NCI-H146 (cell line): ENCODE measurements at places on chromosomes 3 and 15.

GRCh38 chr3:186316666-186317260 lies 45.3 kb downstream of the DGKG start:
- no peak for DNase-seq

DNA sequence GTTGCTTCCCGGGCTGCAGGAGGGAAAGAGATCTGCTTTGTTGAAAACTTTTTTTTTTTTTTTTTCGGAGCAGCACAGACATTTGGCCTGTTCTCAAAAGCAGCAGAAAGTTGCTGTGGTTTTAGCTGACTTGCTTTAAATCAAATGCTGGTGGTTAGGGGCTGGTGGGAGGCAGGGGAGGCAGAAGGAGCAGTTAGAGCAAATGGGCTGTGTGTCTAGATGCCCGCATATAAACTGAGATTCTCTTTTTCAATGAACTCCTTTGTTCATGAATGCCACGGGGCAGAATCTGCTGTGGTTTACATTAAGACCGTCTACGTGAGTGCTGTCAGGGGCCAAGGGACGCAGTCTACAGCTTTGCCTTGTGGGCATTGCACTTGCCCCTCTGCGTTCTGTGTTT lies 95.9 kb downstream of the FLNB start:
- no peak for DNase-seq

DNA sequence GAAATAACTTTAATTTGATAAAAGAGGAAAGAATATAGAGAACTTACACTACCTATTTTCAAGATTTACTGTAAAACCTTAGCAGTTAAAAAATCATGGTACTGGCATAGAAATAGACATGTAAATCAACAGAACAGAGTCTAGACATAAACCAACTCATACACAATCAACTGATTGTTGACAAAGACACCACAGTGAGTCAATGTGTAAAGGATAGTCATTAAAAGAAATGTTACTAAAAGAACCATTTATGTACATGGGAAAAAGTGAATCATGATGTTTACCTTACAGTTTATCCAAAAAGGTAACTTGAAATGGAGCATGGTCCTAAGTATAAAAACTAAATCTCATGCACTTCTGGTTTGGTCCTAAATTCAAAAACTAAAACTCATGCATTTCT lies 847.4 kb downstream of the IGSF11 start:
- no peak for DNase-seq

- no peak for DNase-seq
These were observed 51.7 kb downstream of the ZIC4 start for GRCh38 chr3:147354623-147355022.

GRCh38 chr3:182937293-182938051 lies 42.9 kb downstream of the DCUN1D1 start:
- DNase-seq, result peak; percentile 13

DNA sequence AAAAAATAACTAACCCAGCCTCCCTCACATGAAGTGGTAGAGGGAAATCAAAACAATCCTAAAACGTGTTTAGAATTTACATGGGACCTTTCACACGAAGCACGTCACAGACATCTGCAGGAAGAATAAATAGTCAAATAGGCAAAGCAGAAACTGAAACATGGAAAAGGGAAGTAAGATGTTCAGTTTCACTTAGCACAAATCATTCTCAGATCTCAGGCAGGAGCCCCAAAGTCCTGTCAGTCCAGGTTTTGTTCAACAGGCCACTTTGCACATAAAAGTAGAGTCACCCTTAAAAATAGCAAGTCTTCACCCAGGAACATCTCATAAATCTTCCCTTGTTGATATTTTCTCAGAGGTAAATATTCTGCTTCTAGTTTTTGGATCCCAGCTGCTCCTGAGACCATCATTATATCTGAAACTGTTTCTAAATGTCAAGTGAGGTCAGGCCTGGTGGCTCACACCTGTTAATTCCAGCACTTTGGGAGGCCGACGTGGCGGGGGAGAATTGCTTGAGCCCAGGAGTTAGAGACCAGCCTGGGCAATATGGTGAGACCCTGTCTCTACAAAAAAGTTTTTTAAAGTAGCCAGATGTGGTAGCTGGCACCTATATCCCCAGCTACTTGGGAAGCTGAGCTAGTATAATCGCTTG lies 1.9 kb downstream of the RUBCN start:
- no peak for DNase-seq

GRCh38 chr3:123725652-123726400 lies 141.0 kb upstream of the HACD2 start:
- DNase-seq, result no peak

DNA sequence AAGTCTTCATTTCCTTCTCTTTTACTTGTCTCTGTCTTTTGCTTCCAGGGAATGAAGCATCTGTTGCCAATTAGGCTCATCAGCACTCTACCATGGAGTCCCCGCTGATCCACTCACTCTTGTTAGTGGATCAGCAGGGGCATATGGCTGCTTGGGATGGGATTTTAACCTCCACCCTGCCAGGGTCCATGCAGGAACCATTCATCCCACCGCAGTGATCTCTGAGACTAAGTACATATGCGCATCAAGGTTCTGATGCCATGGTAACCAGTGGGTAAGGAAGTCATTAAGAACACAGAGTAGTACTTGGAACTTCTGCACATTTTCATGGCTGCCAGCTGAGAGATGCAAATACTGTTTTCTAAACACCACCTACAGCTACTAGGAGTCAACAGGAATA lies 374.0 kb upstream of the ALCAM start:
- DNase-seq, result no peak

DNA sequence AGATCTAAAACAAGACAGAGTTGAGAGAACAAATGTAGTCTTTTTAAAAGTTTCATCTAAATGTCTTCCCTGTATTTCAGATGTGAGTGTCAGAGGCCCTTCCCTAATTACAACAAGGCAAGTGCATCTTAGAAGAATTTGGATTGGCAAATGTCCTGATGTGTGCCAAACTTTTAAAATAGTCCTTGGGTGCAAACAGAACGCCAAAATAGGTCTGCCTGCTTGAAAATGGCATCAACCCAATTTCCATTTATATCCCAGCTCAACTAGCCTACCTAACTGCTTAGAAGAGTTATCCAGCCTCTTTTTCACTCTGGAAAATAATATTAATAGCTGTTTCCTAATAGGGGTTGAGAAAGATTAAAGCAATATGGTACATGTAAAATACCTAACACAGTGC lies 311.8 kb upstream of the ARRDC4 start:
- no peak for DNase-seq

GRCh38 chr15:48898446-48898845 lies 20.5 kb downstream of the EID1 start:
- no peak for DNase-seq

DNA sequence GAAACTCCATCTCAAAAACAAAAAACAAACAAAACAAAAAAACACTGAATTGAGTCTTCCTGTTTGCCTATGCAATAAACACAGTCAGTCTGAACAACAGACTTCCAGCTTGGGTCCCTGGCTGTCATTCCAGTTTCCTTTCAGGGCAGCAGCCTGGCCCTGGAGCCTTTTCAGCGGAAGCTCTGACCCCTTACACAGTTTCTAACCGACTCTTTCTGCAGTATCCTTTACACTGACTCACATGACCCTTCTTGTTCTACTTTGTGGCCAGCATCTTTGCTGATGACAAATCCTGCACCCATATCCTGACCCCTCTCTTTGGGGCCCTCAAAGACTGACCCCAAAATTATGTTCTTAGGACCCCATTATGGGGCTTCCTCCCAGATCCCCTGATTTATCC lies 38.3 kb upstream of the INO80 start:
- DNase-seq, result no peak

- DNase-seq, result peak; percentile 77
These were observed 8.1 kb downstream of the FAM131A start for GRCh38 chr3:184345317-184346144.

DNA sequence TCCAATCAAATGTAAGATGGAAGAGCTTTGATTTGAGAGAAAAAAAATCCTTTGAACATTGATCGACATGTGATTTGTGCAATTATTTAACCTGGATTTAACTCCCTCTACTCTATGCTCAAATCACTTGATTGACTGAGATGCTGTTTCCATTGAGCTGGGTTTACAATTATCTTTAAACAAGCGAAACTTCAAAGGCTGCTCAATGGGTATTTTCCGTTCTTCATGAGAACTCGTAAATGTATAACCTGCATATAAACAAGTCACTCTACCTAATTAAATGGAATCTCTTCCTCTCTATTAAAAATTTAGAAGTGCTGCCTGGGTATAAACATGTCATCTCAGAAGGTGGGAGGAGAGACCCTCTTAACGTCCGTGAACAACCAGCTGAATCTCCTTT lies 71.9 kb downstream of the ANXA2 start:
- DNase-seq, result no peak
